ENCODE measurements at places on chromosomes 2 and 18. TPM values are rescaled to one million over a fixed set of nuclear protein-coding genes. Genes with fewer than 3 reads are reported as not detected.

GRCh38 chr2:173130496-173131465 is 55.1 kb downstream of the MAP3K20 start:
- no peak for DNase-seq

DNA sequence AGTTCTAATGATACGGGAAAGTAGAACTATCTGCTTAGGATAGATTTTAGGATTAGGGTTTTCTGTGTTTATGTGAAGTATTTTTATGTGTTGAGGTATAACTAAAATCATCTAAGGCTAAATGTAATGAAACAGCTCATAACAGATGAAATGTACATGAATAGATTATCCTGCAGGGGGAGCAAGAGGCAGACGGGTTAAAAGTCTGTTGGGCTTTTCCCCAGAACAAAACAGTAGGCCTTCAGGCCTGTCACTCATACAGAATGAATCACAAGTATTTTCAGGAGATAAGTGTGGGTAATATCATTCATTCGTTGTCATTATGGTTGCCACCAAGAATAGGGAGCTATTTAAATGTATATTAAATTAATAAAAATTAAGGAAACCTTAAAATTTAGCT is 107.9 kb upstream of the IL1R2 start:
- no peak for DNase-seq

- DNase-seq: no peak
Measured at GRCh38 chr2:203400805-203401585, 72.8 kb downstream of the ABI2 start.

DNA sequence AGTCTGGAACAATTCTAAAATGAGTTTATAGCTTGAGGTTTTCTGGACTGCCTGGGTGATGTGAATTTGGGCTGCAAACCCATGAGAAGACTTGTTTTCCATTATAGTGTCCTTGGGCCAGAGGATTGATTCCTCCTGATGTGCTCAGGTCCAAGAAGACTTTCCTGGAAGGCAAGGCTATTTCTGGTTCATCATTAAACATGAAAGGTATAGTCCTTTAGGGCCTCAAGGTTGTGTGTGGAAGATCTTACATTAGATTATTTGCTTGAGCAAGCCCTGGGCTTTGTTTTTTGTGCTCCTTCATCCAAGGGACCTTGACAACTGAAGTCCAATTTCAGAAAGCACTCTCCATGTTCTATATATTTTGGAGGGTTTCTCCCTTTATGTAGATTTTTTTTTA is 26.8 kb upstream of the NEDD4L start:
- no peak for DNase-seq

DNA sequence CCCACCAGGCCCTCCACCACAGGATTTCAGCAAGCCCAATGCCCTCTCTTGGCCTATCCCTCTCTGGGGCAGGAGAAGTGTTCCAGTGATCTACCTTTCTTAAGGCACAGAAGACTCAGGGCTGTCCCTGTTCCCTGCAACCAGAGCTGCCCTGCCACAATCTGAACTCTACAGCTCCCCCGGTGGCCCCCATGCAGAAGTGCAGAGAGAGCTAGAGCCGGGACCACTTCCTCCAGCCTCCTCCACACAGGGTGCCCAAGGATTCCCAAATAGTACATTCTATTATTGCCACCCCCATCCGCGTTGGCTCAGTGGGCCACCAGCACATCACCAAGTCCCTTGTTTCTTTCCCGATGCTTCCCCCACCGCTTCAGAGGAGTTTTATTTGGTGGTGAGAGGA is 114.8 kb upstream of the PTPRM start:
- no peak for DNase-seq

DNA sequence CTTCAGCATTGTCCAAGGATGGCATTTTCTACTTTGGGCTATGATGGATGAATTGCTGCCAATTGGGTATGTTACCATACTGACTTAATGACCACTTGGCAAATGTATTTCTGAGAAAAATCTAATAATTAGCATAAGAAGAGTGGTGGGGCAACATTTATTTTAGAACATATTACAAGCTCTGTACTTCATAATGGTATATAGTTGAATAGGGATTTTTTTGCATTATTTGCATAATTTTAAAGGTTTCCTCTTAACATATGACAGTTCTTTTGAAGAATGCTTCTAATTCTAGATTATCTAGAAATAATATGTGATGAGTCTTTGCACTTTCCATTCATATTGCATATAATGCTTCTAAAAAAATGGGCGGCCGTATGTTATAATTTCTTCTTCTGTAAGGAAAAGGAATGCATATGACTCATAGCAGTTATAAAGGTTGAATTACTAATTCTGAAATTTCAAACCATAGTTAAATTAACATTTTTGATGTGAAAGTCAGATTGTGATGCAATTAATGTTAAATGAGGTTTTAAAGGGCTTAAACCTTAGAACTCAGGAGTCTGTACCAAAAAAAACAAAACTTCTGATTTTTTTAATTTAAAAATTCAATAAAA is 1652.3 kb upstream of the SLC39A10 start:
- DNase-seq: no peak

GRCh38 chr2:143000599-143000998 is 123.1 kb downstream of the KYNU start:
- DNase-seq: no peak

GRCh38 chr2:197821550-197822289 is 17.3 kb downstream of the PLCL1 start:
- no peak for DNase-seq

GRCh38 chr2:134243244-134243643 is 10.6 kb upstream of the MGAT5 start:
- no peak for DNase-seq

GRCh38 chr2:12451726-12452125 is 265.0 kb upstream of the TRIB2 start:
- no peak for DNase-seq

GRCh38 chr2:83528767-83529166 is 930.3 kb downstream of the SUCLG1 start:
- DNase-seq: no peak

GRCh38 chr2:236249066-236249465 is 15.1 kb downstream of the ASB18 start:
- no peak for DNase-seq

GRCh38 chr2:174615871-174616436 is 18.4 kb upstream of the WIPF1 start:
- DNase-seq: no peak

DNA sequence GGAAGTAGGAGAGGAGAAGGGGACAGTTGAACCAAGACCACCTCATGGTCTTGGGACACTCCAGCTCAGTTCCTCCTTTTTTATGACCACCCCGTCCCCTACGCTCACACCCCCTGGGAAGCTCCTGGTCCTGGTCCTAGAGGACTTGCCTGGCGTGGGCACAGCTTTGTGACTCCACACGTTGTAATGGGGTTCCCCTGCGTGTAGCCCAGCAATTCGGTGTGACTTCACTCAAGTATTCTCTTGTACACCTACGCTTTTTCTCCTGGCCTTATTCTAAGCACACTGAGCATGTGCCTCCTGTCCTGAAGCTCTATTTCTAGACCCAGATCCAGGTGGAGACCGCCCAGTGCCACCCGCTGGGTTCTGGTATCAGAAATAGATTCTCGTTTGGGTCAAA is 36.1 kb upstream of the B3GNT7 start:
- DNase-seq: no peak

- DNase-seq: peak; percentile 20
Measured at GRCh38 chr2:43462866-43463641, 132.8 kb downstream of the THADA start.

The IL36G gene
- not detected for total RNA-seq

The FAM110C gene
- total RNA-seq: 10.1 TPM

The SERPINB10 gene
- not detected for total RNA-seq

The MRPL30 gene
- 12.5 TPM for total RNA-seq

The RFX8 gene
- total RNA-seq: not detected

The C2orf66 gene
- total RNA-seq: not detected

The C1QL2 gene
- not detected for total RNA-seq

The EVX2 gene
- total RNA-seq: not detected

The RAB6D gene
- not detected for total RNA-seq

Data from pancreas (tissue), 10 donors.